Fibroblast of gingiva (primary cell): ENCODE measurements at places on chromosomes 1 and 21.

GRCh38 chr1:39872698-39873097 lies 10.6 kb downstream of the TRIT1 start:
- DNase-seq = no peak

GRCh38 chr1:64505232-64505943 lies 35.5 kb downstream of the CACHD1 start:
- no peak for DNase-seq

DNA sequence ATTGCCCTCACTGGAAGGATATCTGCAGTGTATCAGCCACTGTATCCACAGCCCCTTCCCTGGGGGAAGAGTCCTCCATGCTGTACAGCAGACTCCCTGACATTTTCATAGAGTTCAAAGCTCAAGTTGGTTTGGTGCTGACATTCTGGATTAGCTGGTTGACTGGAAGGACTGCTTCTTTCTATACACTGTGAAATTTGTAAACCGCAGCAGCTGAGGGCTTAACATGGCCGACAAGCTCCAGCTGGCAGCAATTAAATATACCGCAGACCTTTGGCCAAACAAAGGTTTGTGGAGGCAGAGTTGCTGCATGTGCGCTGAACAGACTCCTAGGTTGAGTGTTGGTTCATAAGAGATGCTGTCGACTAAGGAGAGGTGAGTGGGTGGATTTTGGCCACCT lies 126.4 kb downstream of the DHRS3 start:
- DNase-seq = peak; percentile 57

GRCh38 chr1:241942738-241943137 lies 14.8 kb upstream of the BECN2 start:
- DNase-seq = no peak

DNA sequence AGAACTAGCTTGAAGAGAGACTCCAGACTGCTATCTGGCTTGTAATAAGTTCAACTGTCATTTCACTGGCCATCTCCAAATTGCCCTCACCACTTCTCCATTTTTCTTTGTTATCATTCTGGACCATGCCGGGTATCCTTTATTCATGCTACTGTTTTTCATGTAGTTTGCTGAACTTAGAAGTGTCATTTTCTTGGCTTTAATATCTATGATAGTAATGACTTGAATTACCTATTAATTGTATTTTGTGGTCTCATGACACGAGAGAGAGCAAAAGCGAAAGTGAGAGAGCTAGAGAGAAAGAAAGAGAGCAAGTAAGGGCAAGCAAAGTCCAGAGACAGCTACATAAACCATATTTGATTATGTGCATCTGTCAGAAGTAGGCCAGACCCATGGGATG lies 184.9 kb upstream of the ATP1B1 start:
- DNase-seq = no peak

DNA sequence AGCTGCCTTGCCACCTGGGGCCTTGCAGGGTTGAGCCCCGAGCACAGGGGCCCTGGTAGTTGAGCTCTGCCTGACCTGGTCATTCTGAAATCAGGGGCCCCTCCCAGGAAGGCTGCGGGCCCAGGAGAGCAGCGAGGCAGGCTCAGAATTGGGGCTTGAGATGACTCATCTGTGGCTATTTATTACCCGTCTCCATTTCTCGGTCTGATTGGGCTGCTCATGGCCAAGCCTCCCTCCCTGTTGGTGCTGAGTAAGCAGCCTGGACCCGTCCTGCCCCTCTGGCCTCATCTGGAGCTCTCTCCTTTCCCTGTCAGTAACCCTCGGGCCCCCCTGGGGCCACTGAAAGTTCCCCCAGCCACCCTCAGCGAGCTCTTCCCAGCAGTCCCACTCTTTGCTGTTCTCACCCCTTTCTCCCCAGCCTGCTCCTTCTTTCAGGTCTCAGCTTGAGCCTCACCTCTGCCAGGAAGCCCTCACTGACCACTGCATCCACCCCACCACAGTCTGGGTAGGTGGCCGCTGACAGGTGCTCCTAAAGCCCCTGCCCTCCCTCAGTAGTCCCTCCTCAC lies 11.0 kb upstream of the TNFRSF8 start:
- peak; percentile 71 for DNase-seq

- peak; percentile 32 for DNase-seq
Observed at GRCh38 chr1:184161071-184161698, 109.7 kb downstream of the TSEN15 start.

- no peak for DNase-seq
Observed at GRCh38 chr1:40825996-40826395, 36.2 kb downstream of the CITED4 start.

DNA sequence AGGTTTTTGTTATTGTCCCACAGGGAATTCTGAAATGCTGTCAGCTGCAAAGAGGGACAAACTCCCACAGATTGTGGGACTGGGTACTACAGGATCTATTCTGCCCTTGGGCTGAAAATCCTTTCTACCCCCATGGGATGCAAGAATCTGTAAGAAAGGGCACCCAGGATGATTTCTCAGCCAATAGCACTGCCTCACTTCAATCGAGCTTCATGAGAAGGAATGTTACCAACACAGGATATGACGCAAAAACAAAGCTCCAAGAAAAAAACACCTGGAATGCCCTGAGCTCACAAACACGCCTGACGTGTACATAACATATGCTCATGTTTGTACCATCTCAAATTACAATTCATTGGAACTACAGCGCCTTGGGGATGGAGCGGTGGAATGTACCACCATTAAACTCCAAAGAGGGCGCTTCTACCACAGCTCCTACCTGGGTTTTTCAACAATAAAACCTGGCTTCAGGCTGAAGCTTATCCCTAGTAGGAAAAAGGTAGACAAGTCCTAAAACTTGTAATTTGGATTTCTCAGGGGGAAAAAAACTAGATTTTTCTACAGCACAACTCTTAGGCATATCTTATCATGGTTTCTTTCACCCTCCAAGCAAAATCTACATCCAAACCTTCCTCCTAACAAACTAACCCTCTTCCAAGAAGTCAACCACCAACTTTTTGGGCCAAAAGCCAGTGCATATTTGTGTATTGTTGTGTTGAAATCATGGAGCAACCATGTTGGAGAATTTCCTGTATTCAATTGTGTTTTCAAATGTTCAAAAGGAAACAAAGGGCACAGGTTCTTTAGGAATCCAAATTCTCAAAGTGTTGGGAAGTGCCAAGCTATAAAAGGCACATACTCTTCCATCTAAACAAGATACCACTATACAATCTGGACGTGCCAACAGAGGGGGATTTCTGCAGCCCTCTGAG lies 78.9 kb downstream of the TGFBR3 start:
- peak; percentile 81 for DNase-seq

DNA sequence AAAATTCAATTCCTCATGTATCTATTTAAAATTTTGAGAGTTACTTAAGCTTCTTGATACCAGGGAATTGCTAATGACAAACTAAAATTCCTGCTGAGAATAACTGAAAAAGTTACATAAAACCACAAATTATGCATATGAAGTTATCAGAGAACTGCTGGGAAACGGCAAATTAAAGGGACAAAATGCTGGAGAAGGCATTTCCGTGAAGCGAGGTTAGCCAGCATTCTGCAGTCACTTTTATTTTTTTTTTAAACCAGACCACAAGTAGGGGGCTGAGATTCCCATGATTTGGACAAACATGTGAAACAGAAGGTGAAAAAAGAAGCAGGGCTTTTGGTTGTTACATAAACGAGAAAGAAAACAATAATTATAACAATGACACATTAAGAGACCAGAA lies 737.6 kb upstream of the CHRM3 start:
- DNase-seq = no peak

DNA sequence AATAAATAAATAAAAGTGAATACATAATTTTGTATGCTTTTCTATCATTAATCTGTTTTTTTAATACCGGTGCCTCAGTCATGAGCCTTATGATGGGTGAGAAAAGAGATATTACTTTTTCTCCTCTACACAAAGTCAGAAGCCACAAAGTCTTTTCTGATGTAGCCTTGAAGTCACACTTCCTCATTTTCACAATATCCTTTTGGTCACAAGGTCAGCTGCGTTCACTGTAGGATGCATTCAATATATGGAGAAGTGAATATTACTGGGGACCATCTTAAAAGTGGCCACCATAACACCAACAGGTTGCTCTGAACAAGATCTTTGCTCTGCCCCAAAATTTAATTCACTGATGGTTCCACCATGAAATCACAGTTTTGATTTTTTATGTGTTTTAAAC lies 83.3 kb upstream of the TNR start:
- no peak for DNase-seq

DNA sequence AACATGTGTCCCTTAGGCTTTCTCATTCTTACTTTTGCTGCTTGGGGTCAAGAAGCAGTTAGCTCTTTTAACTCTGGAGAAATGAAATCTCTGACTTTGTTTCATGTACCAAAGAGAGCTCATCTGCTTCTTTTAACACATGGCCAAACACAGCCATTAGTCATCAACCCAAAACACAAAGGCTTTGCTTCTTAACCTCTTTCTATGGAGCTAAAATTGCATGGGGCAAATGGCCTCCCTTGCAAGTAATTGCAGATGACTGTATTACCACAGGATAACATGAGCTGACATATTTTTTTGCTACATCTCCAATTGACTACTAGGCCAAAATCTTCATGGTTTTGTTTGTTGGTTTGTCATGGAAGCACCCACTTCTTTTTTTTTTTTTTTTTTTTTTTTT lies 300.9 kb downstream of the BRINP3 start:
- no peak for DNase-seq

- no peak for DNase-seq
Observed at GRCh38 chr1:96861836-96862235, 140.3 kb downstream of the PTBP2 start.

DNA sequence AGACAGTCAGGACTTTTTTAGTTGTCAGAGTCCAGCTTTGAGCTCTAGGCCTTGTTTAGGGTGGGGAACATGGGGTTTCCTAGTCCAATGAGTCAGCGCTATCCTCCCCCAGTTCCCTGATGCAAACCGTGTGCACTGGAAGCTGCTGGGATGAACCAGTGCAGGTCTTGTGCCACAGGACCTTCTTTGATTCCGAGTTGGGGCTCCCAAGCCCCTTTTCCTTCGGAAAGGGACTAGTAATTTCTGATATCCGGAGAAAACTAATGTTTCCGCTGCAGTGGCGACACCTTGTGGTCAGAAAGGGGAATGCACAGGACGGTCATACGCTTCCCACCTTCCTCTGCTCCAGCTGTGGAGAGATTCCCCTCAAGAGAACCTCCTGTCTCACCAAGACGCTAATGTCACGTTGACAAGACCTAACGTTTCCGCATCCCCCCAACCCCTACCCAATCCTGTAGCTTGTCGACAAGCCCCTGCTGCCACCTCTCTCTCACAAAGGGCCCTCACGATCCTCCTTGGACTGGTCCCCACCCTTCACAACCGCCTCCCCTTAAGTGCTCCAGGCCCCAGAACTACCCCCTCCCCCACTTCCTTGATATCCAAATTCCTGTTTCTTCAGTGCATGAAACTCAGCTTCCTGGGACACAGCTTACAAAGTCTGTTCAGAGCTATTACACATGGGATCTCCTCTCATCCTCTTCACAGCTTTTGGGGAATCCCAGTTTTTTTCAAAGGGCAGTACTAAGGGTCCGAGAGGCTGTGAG lies 30.9 kb downstream of the GPA33 start:
- peak; percentile 36 for DNase-seq

DNA sequence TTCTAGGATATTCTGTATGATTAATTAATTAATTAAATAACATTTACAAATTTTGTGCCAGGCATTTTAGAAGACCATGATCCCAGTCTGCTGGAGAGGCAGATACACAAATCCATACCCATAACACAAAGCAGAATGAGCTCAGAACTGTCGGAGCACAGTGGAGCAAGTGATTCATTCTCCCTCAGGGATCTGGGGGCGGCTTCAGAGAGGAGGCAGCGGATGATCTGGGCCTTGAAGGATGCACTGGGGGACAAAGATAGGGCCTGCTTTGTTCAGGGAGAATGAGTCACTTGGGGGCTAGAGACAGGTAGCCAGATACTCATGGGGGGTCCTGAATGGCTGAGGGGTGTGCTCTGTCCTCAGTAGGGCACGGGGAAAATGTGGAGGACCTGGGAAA lies 50.9 kb upstream of the TRABD2B start:
- no peak for DNase-seq

- no peak for DNase-seq
Observed at GRCh38 chr21:44477712-44478111, 22.4 kb downstream of the LRRC3 start.

- DNase-seq = no peak
Observed at GRCh38 chr1:38038861-38039260, 7.7 kb downstream of the POU3F1 start.

DNA sequence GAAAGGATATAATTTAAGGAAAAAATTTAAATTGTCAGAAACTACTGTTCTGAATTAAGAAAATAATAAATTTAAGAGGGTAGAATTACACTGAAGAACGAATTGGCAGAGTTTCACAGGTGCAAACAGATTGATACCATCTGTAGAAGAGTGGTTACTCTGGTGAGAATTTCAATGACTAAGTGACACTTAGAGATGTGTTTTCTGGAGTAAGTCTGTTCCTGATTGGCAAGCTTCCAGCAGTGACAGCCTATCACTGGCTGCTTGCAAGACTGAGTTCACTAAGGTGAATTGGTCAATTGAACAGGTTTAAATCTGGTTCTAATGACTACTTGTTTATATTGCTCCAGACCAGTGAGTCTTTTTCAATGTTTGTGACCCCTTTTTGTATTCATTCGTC lies 838.2 kb upstream of the RGS18 start:
- DNase-seq = no peak

DNA sequence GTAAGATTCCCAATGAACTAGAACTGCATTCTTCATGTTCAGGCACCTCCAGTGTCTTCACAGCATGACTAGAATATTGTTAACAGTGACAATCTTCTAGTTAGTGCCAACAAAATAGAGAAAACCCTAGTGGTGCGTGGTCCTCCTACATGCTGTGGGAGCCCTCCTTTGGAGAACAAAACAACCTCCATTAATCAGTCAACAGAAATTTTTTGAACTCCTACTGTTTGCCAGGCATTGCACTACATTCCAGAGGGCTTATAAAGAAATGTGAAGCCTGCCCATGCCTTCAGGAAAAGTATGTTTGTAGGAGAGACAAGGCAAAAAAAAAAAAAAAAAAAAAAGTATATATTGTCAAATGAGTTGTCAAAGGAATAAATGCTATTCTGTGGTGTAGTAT lies 252.7 kb downstream of the LRRC40 start:
- DNase-seq = no peak

DNA sequence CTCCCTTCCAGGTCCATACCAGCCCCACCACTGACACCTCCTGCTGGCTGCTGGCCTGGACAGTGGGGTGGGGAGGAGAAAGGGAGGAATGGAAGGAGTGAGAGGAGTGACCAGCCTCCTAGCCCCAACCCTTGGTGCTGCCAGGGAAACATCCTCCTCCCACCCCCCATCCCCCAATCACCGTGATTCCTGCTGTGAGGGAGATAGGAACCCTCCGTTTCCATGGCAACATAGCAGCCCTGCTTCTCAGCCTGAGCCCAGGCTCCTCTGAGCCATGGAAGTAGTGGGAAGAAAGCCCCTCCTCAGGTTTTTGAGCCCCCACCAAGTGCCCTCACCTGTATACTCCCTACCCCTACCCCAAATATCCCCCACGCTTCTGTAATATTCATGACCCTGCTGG lies 44.4 kb upstream of the SCMH1 start:
- no peak for DNase-seq

- DNase-seq = no peak
Observed at GRCh38 chr1:201253411-201253810, 29.9 kb upstream of the PKP1 start.
